WTC11 (cell line): ENCODE measurements at places on chromosomes 11 and 22.
A peak's percentile ranks its signal among the peaks of the same experiment; 100 is the strongest.

- no peak for DNase-seq
Measured at GRCh38 chr11:82890002-82890341, 10.3 kb downstream of the PRCP start.

DNA sequence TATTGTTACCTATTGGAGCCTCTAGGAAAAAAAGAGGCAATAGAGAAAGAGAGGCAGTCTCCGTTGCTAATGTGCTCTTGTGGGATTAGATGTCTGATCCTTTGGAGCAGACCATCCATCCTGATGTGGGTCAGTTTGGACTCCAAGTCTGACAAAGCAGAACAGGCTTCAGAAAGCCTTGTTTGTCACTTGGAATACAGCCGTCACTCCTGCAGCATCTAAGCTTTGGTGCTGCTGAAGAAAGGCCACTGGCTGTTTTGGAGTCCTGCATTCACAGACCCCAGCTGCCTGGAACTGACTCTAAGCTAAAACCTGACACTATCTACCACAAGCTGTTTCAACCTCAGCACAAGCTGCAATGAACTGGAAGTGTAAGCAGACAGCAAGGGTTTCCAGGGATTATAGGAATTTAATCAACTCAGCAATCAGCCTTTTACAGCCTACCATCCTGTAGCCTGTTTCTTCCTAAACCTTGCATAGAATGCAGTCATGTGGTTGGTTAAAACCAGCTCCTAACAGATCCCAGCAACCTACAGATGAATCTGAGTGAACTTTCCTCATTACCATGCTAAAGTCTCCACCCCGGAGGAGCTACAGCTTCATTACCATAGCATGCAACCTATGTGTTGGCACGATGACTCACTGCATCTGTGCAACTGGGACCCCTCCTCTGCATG, 3.7 kb upstream of the PLAAT4 start:
- no peak for DNase-seq

DNA sequence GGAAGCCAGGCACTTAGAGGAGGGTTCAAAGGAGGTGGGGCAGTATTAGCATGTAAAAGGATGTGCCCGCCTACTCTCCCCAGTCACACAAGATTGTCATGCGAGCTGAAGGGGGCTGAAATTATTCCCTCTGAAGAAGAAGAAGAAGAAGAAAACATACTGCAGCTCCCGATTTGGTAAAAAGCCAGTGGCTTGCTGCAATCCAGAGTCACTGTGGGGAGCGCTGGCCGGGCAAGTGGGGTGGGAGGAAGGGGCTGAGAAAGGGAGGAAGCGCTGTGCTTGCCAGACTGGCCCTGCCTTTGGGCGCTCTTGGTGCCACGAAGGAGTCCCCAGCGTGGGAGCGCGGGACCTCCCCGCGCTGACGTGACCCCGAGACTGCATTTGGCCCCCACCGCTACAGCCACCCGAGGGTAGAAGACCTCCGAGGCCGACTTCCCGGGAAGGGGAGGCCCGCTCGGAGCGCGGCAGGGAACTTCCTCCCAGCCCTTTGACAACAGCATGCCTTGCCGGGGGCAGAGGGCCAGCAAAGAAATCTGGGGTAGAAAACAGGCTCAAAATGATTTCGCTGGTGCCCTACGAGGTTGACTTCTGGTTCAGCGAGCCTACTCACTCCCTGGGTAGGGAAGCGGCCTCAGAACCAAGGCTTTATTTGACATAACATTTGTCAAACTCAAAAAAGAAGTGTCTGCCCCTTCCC, 906.3 kb downstream of the DLG2 start:
- peak; percentile 38 for DNase-seq

DNA sequence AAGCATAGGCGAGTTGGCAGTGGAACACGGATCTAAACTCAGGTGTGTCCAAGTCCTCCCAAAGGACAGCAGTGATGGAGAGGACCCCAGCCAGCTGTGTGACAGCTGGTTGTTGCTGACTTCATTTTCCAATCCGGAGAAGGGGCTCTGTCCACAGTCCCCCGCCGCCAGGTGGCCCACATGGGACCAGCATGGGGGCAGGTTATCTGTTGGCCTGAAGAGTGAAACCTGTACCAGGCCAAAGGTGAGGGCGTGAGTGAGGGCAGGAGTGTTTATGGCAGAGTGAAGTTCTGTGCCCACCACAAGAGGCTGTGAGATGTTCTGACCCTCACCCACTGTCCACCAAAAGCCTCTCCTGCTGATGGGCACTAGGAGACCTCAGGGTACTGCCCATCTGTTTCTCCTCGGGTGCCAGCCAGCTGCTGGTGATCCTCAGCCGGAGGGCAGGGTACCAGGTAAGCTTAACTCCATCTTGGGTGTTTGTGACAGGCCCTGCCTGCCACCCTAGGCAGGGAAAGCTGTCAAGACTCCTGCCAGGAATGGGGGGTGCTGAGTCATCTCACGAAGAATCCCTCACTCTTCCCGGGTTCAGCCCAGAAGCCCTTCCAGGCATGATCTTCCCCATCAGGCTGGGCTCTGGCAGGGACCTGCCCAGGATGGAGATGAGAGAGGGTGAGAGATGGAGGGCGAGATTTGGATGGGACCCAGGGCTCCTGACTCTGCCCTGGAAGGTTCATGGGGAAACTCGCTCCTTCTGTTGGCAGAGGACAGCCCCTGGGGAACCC, 15.5 kb upstream of the TAB1 start:
- no peak for DNase-seq

DNA sequence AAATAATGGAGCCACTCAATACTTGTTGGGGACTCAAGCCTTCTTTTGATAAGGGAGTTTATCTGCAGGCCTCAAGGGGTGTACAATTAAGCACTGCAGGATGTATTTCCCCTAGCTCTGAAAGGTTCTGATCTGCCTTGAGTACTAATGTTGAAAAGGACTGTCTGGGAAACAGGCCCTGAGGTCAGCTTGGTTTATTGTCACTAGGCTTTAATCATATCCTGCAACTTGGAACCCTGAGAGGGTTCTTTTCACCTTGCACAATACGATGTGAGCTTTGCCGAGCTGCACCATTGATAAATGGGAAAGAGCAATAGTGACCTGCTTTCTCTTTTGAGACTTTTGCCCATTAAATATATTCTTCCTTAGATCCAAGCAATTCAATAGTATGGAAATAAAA, 31.6 kb upstream of the HORMAD2 start:
- no peak for DNase-seq

DNA sequence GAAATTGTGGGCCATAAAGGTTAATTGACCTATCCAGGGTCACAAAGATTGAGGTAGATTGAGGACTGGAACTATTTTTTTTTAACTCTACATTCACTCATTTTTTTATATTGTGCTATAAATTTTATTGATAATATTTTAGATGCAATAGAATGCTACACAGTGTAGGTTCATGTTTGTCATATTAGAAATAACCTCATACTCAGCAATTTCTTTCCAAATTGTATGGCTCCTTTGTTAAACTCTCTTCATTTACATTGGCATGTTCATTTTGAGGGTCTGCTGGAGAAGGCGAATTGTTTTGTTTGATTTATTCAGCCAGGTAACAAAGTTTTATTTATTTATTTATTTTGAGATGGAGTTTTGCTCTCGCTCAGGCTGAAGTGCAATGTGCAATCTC, 44.6 kb downstream of the UVRAG start:
- DNase-seq: no peak

DNA sequence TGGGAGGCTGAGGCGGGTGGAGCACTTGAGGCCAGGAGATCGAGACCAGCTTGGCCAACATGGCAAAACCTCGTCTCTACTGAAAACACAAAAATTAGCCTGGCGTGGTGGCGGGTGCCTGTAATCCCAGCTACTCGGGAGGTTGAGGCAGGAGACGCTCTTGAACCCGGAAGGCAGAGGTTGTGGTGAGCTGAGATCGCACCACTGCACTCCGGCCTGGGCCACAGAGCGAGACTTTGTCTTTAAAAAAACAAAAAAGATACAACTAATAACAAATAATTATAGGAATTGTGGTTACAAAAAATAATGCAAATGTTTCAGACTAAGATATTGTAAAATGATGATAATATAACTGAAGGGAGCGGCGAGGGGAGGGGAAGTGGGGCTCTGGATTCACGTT, 90.3 kb upstream of the RTL6 start:
- DNase-seq: no peak

DNA sequence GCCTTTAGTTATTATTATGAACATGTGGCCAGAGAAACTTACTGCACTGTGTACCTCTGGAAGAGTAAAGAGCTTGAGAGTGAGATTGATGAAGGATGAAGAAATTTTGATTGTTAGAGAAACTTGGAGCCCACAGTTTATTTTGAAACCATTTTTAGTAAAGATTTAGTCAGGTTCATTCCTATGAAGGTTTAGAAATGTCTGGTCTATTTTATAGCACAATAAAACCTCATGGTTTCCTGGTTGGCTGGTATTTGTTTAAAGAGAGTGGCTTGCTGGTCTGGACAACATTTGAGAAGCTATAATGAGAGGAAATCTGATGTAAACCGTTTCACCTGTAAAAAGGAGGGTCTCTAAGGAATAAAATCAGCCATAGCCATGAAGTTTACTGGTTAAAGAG, 8.8 kb upstream of the PDE3B start:
- no peak for DNase-seq

DNA sequence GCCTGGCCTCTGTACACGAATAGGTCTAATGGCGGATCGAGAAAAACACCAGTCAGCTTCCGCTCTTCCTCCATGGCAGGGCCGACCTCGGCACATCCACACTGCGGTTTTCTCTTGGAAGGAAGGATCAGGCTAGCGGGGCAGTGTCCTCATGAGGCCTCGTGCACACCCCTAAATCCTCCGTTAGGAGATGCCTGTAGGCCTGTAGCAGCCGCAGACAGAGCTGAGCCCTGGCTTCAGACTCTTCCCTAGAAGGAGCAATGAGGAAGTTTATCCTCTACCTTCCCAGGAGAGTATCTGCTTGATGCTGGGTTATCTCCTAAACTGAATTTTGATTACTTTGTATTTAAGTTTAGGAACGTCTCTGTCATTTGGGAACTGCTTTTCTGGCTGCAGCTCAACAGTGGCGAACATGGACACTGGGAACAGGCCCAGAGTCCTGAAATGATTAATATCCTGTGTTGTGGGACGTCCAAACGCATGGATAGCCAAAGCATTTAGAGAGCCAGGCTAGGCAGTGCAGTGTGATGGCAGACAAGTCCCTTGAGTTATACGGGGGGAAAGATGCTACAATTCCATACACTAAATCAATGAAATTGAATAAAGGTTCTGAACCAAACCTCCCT, 16.5 kb upstream of the BMAL1 start:
- DNase-seq: no peak

GRCh38 chr11:126162306-126163030, 49.0 kb downstream of the RPUSD4 start:
- DNase-seq: no peak

DNA sequence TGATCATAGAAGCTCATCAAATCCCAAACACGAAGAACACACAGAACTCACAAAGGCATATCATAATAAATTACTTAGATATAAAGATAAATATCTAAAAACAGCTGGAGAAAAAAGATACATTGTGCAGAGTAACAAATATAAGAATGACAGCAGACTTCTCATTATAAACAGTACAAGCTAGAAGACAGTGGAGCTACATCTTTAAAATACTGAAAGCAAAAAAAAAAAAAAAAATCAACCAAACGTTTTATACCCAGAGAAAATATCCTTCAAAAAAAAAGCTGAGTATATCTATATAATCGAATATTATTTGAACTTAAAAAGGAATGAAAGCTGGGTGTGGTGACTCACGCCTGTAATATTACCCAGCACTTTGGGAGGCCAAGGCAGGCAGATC, 90.0 kb downstream of the SBF2 start:
- DNase-seq: no peak

DNA sequence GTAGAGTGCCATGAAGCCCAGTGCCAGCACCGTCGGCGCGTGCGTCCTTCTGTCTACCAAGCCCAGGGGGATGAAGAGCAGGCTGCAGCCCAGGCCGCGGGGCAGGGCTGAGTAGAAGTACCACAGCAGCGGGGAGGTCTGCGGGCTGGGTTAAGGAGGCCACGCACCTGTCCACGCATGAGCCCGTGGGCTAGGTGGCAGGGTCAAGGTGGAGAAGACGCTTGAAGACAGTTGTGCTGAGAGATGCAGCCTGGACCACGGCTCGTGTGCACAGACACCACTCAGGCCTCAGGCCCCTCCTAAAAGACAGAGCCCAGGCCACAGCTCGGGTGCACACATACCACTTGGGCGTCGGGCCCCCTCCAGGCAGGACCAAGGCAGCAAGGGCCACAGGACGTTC, 10.4 kb downstream of the ALG12 start:
- DNase-seq: no peak

DNA sequence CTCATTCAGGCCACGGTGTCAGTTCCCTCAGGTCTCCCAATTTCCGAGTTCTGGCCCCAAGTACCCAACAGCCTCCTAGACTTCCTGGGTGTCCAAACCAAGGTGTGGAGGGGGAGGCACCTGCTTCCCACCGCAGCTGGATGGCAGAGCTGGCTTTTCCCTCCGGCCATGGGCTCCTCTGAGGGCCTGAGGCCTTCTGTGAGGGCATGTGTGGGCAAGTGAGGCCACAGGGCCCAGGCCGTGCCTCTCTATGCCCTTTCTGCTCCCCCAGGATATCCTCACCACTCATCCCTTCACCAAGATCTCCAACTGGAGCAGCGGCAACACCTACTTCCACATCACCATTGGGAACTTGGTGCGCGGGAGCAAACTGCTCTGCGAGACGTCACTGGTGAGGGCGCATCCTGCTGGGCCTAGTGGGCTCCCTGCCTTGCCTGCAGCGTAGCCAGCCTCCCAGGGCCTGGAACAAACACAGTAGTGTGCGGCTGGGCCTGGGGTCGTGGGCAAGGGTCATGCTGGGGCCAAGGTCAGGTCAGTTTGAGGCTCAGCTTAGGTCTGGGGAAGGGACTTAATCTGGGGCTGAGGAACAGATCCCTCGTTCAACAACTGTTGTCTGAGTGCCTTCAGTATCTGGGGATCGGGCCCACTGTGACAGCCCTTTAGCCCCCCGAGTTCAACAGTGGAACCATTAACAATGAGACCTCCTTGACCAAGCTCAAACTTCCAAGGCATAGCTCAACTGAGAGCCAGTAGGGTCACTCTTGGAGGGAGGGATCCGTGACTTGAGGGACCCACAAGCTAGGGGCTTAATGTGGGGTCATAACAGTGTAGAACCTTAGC, 85.8 kb downstream of the MYO7A start:
- DNase-seq: no peak

DNA sequence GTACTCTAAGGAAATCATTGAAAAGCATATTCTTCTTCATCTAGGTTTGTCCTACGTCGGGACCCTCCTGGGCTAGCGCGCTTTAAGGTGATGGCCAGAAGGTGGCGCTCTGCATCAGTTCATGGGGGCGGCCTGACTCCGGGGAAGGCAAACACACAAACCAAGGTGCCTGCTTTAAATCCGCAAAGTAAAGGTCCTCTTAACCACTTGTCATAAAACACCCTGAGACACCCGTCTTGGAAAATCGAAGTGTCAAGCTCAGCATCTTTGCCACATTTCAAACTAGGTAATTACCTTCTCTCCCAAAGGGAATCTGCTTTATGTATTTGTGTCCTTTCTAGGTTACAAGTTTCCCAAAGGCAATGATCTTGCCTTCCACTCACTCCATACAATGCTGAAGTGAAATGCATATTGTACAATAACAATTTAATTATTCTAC, 33.9 kb downstream of the LMO2 start:
- DNase-seq: peak; percentile 86

- no peak for DNase-seq
Measured at GRCh38 chr22:46935506-46936377, 173.3 kb downstream of the TBC1D22A start.

GRCh38 chr11:77619576-77620198, 17.9 kb downstream of the CLNS1A start:
- DNase-seq: no peak
